GM04503 (cell line): ENCODE measurements at places on chromosomes 4 and X.
A peak's percentile ranks its signal among the peaks of the same experiment; 100 is the strongest.

DNA sequence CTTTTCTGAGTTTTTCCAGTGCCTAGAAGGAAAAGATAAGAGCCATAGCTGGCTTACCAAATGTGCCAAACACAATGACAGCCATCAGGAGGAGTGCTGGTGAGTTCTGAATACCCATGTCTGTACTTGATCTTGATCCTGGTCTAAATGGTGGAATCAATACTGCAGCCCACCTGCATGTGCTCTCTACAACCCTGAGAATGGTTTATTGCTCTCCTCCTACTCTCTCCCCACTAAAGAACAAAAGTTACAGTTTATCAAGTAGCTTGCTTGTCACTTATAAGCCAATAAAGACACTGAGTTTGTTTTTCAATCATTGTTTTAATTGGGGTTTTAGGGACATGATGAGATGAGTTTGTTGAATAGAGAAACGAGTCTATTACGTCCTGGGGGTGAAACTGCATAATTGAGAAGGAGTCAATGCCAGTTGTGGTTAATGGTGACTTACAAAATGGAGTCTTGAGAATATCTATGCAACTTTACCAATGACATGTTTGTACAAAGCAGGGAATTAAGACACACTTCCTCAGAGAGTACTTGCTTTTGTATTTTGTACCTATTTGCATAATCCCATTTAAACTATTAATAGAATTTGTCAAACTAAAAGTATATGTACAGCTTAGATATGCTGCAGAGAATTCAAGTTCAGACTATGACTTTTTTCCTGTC, 20.8 kb upstream of the CXCL3 start:
- DNase-seq = no peak

GRCh38 chr4:81634766-81635549, 163.3 kb upstream of the RASGEF1B start:
- DNase-seq = no peak

GRCh38 chr4:84647312-84647884, 64.5 kb downstream of the CDS1 start:
- DNase-seq = no peak

DNA sequence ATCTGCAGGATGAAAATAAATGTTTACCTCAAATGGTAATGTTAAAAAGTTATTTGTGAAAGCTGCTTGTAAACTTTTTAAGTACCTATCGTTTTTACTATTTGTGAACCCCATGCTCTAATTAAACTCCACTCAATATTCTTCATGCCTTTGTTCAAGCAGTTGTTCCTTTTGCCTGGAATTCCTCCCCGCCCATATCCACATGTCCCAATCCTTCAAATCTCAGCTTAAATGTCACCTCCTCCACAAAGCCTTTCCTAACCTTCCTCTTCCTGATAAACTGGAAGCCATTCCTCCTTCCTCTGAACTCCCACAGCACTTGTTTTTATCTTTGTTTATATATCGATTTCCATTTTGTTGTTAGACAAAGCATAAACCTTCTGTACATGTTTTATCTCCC, 2.4 kb downstream of the MORC4 start:
- no peak for DNase-seq

- no peak for DNase-seq
Measured at GRCh38 chr4:41095192-41095872, 119.0 kb downstream of the APBB2 start.

DNA sequence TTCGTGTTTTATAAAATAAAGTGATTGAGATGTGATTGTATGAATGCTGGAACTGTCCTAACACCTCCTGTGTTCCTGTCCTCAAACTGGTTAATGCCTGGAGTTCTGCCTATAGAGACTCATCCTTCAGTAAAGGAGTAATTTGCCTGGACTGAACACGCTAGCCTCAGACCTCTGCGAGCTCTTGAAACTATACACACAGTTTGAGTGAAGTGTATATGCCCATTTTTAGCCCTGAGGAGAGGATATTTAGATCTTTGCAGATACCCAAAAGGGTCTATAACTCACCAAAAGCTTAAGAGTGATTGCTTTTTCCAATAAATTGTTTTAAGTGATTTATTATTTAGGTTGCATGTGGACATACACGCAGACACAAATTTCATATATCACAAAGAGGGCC, 29.9 kb upstream of the STIM2 start:
- DNase-seq = no peak

GRCh38 chr4:3196670-3197359, 52.1 kb upstream of the MSANTD1 start:
- DNase-seq = no peak

- DNase-seq = no peak
Measured at GRCh38 chr4:6649216-6649615, 8.7 kb downstream of the MRFAP1 start.

DNA sequence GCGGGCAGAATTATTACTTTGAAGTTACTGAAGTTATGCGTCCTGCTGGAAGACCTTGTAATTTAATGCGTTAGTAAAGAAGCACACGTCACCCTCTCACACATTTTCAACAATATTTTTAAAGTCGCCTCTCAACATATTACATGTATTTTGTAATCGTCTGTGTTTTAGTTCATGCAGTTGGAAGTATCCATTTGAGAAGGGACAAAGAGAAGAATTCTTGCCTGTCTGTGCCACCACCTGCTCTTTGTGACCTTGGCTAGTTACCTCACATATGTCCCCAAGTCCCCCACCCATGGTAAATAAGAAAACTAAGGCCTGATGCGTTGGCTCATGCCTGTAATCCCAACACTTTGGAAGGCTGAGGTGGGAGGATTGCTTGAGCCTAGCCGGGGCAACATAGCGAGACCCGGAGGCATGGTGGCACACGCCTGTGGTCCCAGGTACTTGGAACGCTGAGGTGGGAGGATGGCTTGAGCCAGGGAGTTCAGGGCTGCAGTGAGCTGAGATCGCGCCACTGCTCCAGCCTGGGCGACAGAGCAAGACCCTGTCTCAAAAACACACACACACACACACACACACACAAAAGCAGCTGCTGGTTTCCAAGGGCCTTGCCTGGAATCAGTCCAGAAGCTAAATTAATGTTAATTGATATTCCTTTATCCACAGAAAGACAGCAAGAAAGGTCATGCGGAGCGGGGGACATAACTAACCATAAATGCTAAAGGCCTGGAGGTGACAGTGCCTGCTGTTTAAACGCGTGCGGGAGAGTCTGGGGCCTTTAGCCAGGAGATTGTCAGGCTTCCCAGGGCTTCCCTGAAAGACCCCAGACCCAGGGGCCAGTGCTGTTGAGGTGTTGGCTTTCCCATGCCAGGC, 811 bp downstream of the TMEM187 start:
- DNase-seq = no peak

- no peak for DNase-seq
Measured at GRCh38 chr4:176642472-176642871, 150.2 kb downstream of the VEGFC start.

DNA sequence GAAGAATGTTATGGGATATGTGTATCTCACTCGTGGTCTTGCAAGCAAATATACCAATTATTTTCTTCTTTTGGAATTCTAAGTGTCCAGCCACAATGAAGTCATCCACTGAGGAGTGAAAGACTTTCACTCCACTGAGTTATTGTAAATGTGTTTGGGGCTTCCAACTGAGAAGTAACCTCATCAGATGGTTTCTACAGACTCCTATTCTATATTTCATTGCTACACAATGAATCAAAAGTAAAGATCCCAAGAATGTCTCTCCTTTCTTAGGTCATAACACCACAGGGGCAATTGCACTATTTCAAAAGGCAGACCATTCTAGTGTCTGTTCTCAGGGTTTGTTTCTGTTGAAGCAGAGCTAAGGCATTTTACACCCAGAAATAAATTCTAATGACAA, 12.3 kb upstream of the VCX2 start:
- no peak for DNase-seq

GRCh38 chrX:111041018-111041462, 55.0 kb upstream of the PAK3 start:
- peak; percentile 81 for DNase-seq

- no peak for DNase-seq
Measured at GRCh38 chrX:1657367-1658070, 42.7 kb downstream of the ASMT start.

DNA sequence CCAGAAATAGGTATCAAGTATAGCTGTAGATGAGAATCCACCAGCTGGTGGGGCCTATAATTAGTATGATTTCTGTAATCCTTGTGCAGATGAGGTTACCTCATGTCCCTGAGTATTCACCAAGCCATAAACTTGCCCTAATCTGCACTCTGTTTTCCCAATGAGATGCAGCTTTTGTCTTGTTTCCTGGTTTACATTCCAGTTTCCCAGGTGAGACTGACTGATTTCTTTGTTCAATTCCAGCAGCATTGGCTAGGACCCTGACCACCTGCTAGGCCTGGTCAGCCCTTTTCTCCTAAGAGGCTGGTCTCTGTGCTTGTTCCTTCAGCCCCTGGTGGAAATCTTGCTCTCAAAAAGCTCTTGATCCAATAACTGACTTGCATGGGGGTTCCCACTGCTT, 44.6 kb downstream of the GABRB1 start:
- DNase-seq = no peak

- no peak for DNase-seq
Measured at GRCh38 chrX:21645886-21646285, 12.2 kb downstream of the KLHL34 start.

- DNase-seq = no peak
Measured at GRCh38 chr4:1330761-1331590, 16.0 kb upstream of the UVSSA start.

DNA sequence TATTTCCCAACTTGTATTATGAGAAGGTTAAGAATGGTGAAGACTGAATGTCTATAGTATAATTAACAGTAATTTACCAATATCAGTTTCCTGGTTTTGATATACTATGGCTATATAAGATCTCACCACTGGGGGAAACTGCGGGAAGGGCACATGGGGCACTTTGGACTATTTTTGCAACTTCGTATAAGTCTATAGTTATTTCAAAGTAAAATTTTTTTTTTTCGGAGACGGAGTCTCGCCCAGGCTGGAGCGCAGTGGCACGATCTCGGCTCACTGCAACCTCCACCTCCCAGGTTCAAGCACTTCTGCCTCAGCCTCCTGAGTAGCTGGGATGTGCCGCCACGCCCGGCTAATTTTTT, 46.1 kb downstream of the CXorf58 start:
- DNase-seq = no peak

GRCh38 chrX:54494989-54495813, 833 bp downstream of the FGD1 start:
- DNase-seq = no peak

GRCh38 chr4:5366421-5366820, 315.1 kb downstream of the STK32B start:
- peak; percentile 85 for DNase-seq

GRCh38 chr4:7909463-7910262, 30.0 kb downstream of the AFAP1 start:
- no peak for DNase-seq

DNA sequence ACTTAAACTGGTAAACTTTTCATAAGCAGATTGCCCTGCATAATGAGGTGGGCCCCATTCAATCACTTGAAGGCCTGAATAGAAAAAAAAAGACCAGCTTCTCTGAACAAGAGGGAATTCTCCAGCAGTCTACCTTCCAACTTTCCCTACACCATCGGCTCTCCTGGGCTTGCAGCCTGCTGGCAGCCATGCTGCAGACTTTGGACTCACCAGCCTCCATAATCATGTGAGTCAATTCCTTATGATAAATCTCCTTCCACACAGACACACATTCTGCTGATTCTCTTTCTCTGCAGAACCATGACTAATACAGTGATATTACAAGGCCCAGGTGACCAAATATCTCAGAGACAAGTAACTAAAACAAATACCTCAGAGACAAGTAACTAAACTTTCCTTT, 113.8 kb upstream of the WDR17 start:
- no peak for DNase-seq

GRCh38 chrX:103800318-103800717, 23.7 kb downstream of the PLP1 start:
- no peak for DNase-seq

DNA sequence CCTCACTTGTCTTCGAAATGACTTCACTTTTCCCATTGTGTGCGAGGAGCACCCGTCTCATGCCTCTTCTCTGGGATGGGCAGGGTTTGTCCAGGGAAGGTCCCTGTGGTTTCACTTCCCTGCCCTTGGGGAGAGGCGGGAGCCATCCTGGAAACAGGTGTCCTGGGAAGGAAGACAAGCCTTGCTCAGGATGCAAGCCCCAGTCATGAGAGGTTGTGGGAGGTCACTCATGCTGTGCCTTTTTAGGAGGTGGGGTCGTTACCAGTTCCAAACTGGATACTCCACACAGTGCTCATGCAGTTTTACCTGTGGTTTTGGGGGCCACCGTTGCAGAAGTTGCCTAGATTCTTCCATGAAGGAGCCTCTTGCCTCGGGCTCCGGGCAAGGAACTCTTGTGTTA, 3.8 kb downstream of the RGS12 start:
- DNase-seq = no peak

DNA sequence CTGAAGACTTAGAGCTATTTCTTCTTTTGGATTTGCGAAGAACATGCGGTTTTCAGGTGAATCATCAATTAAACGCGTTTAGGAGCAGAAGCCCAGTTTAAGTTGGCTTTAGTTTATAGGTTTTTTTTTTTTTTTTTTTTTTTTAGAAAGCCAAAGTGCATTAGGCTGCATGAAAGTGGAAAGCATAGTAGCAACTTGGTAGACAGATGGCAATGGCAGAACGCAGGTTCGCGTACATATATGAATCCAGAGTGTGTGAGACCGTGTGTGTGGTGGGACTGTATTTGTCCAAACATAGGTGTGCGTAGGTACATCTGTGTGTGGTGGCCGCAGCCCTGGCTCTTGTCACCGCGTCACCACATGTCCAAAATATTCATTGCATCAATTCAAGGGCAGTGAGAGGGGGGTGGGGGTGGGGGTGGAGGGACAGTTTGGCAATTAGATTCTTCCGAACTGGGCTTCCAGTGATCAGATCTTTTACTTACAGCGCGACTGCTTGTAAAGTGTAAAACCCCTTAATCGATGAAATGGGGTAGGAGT, 901 bp downstream of the JADE1 start:
- no peak for DNase-seq

GRCh38 chr4:6087669-6088341, 69.6 kb upstream of the C4orf50 start:
- DNase-seq = no peak

DNA sequence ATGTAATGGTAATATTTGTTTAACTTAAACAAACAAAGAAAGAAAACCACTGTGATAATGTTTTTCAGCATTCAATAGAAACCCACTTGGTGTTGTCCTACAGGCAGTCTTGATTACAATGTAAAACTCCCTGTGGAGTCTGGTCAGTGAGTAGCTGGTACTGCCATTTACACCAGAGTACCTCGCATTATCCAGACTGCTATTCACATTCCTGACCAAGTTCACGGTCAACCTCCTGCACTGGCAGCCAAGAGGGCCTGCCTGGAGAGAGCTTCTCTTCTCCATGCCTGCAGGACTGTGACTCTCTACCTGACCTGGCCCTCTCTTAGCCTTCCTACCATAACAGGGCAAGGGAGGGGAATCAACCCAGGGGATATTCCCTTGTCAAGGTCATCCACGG, 2.9 kb upstream of the LONRF3 start:
- no peak for DNase-seq

GRCh38 chrX:24093746-24094145, 39.0 kb downstream of the EIF2S3 start:
- DNase-seq = no peak

- DNase-seq = no peak
Measured at GRCh38 chr4:103079621-103080020, 3.1 kb upstream of the SLC9B2 start.
